NCI-H187 (cell line): ENCODE measurements at places on chromosomes 16 and 17.
A peak's percentile ranks its signal among the peaks of the same experiment; 100 is the strongest.

DNA sequence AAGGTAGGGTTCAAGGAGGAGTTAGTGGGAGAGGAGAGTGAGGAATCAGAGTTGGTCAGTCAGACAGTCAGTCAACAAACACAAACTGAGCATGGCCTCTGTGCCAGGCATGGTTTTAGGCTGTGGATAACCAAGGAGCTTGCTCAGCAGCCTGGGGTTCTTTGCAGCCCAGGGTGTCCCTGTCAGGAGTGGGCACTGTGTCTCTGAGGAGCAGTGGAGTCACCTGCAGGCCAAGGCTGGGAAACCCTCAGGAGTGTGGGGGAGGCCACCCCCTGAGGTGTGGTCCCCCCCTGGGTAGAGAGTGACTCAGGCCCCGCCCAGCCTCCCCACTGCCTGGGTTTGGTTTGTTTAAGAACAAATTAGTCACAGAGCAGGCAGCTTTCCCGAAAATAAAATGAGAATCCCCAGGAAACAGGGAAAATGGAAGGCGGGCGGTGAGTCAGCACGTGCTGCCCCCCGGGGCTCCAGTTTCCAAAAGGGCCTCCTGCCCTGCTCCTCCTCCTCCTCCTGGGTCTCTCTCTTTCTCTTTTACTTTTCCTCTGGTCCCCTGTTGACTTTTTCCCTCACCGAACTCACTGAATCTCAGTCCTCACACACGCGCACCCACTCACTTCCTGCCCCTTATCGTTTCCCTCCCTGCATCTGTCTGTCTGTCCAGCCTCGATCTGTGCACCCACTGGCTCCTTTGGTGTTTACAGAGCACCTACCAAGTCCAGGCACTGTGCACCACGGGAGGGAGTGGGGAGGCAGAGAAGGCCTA, 44.3 kb downstream of the SOCS3 start:
- DNase-seq, result no peak

DNA sequence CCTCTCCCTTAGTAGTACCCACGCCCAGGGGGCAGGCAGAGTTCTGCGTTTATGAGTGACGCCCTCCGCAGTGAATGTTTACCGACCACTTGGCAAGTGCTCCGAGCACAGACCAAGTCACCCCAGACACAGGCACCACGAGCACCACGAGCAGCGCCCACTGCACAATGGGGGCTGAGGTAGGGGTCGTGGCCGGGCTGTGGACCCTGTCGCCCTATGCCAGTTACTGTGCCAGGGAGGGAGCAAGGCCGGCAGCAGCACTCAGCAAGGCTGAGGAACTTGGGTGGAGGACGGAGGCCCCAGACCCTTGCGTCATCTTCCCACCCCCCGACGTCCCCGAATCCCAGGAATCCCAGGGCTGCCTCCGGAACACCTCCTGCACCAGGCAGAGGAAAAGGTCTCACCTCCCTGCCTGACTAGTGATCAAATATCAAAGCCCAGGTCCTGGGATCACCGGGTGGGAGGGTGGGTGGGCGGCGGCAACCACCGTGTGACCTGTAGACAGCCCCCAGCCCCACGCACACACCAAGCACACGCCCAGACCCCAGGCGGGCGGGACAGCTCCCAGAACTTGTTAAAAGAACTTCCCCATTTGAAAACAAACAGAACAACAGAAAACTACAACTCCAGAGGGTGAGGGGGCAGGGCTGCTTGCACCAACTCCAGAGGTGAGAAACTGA, 5.4 kb downstream of the VASN start:
- DNase-seq, result no peak

- DNase-seq, result no peak
Measured at GRCh38 chr17:79180358-79181005, 105.9 kb downstream of the ENGASE start.

DNA sequence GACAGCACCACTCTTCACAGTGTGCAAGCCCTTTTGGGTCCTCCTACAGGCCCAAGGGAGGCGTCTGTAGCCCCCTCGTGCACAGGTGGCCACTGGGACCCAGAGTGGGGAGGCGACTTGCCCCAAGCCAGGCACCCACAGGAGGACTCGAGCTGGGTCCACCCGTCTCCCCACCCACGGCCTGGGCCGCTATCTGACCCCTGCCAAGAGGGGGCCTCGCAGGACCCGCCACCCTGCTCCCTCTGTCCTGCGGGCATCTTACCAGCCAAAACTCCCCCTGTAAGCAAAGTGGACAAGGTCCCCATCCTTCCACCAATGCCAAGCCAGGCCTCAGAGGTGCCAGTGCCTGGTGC, 31.1 kb downstream of the CNGB1 start:
- no peak for DNase-seq

GRCh38 chr17:47850692-47851573, at the start of gene SP6:
Gene SP6, minus strand, starts transcription at chr17:47851163. Its CDS starts 2,734 bp downstream, at chr17:47848429.
- DNase-seq, result peak; percentile 58

DNA sequence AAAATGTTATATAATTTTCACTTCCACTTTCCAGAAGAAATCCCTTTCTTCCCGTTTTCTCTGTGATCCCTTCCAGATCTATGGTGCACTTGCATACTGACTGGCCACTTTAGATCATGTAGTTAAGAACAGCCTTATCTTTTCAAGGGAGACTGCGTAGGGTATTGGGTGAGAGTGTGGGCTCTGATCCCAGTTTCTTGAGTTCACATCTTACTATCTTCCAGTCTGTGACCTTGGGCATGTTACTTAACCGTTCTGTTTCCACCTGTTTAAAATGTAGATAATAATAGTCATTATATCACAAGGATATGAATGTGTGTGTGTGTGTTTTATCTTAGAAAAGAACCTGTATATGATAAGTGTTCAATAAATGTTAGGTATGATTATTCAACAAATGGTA, 83.7 kb downstream of the TANGO6 start:
- DNase-seq, result no peak

- DNase-seq, result no peak
Measured at GRCh38 chr17:70434536-70435490, 265.5 kb downstream of the KCNJ2 start.

- no peak for DNase-seq
Measured at GRCh38 chr16:88768071-88768783, 16.8 kb downstream of the PIEZO1 start.

DNA sequence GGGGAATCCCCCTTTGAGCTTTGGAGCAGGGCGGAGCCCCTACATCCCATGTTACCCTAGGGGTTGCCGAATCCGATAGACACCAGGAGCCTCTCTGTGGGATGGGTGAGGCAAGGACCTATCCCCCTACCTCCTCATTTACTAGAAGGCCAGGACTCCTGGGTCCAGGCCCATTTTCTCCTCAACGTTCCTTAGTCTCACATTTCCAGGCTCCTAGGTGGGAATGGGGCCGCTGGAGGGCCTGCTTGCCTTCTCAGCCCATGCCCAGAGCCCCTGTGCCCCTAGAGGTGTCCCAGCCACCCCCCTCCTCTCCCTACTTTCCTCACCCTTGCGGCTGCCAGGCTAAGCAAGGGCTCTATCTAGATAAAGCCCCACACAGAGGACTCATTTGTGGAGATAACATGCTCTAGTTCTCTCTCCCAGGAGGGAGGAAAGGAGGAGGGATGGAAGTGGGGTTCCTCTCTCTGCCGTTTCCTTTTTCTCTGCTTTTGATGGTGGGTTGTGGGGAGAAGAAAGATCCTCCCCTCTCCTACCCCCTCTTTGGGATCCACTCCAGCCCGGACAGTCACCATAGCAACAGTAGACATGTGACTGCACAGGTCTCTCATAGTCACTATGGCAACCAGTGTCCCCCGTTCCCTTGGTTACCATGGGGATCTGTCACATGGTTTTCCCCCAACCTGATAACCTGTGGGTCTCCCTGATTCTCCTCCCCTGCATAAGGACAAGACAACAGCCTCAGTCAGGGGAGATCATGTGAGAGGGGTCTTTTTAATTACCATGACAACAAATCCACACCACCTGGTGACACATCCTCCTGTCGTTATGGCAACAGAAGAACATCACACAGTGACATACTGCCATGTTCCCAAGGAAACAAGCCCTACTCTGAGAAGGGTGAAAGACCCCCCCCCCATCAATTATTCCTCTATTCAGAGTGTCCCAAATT, 5.2 kb downstream of the CACNA1G start:
- no peak for DNase-seq

DNA sequence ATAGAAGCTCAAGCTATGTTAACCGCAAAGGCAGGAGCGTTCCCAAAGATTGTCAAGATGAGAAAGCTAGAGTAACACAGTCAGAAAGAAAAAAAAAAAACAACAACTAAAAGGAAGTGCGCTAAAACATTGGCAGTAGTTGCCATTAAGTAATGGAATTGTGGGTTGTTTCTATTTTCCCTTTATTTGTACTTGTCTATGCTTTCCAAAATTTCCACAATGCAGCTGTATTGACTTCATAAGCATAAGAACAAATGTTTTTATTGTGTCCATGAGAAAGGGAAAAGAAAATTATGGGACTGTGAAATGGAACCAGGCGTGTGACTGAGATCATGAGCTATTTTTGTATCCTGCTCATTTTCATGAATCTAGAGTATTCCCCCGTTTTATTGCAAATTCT, 153.4 kb downstream of the TMEM114 start:
- no peak for DNase-seq

DNA sequence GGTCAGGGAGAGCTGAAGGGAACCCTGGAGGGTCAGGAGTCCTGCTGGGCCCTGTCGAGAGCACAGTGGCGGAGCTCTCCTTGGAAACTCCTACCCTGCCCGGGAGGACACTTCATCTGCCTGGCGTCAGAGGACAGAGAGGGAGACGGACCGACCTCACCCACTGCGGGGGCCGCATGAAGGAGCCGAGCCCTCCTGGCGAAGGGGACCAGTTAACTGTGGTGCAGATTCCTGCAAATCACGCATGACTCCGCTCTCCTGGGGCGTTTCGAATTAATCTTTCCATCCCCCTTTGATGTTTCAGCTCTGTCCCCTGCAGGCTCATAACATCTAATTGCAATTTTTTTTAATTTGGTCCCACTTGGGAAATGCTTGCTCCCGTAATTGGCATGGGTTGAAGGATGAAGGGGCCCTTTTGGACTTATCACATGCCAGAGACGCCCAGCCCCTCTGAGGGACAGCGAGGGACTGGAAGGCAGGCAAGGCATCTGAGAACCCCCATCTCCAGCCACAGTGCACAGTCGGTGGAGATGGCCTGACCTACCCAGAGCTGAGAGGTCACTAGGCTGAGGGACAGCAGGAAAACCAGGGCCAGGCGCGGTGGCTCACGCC, 26.5 kb downstream of the RPH3AL start:
- DNase-seq, result no peak

GRCh38 chr16:89395150-89396142, 94.9 kb downstream of the ANKRD11 start:
- DNase-seq, result no peak

DNA sequence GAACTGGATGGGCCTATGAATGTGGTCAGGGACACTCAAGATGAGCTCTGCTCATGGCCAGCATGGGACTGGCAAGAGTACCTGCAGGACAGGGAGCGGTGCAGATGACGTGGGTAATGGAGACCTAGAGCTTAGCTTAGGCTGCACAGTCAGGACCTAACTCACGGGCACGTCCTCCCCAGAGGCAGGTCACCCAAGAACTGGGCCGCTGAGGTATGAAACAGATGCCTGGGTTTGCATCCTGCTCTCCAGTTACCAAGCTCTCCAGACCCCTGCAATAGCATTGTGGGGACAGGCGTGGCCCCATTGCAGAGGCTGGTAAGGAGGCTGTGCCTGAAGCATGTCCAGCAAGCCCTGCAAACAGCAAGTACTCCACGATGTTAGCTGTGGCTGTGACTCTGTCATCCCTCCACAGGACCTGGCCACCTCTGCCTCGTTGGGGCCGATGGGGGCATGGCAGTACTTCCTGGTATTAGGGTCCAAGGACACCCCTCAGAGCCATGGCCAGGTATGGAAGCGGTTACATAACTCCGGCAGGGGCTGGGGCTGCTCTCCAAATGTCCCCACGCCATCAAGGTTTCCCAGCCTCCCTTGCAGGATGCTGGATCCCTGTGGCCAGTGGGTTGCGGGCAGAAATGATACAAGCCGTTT, 37.5 kb upstream of the RBFOX3 start:
- no peak for DNase-seq

DNA sequence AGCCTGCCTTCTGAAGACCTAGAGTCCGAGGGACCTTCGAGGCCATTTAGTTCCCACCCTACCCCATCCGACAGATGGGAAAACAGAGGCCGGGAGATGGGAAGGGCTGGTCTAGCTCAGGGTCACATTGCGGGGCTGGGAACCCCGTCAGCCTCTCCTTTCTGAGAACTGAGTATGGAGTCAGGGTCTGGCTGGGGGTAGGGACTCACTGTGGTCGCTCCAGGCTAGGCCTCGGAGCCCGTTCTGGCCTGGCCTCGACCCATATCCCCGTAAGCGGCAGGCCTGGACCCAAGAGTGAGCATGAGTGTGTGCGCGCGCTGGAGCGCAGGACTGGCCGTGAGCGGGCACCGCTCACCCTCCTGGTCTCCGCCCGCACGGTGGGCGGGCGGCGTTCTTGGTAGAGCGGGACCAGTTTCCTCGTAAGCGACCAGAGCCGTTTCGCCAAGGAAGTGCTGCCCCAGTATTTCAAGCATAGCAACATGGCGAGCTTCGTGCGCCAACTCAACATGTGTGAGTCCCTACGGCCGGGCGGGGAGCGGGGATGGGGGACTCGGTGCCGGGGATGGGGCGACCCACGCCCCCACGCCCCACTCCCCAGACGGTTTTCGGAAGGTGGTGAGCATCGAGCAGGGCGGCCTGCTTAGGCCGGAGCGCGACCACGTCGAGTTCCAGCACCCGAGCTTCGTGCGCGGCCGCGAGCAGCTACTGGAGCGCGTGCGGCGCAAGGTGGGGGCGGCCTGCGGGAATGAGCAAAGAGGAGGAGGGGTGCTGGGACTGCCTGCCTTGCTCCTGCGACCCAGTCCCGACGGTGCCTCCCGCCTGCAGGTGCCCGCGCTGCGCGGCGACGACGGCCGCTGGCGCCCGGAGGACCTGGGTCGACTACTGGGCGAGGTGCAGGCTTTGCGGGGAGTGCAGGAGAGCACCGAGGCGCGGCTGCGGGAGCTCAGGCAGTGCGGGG, 855 bp downstream of the HSF4 start:
- DNase-seq, result no peak
